Esophagus squamous epithelium (tissue), 5 donors: ENCODE measurements at places on chromosomes 2 and 18.

DNA sequence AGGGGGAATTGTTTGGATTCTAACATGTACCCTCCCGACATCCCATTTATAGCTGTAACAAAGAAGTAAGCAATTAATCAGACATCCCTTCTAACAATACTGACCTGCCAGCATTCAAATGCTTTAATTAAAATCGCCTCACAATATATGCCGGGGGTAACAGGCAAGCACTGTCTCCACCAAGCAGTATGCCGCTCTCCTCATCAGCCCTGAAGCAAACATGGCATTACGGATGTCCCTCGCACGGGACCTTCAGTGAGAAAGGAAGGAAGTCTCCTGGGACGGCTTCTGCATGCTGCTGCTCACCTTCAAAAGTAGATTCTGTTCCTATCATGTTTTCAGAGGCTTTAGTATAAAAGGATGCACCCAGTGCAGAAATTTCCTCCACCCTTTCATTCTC lies 292.7 kb upstream of the POU3F3 start:
- no peak for DNase-seq

- no peak for DNase-seq
Observed at GRCh38 chr18:63887424-63887823, at the start of gene SERPINB2. Gene SERPINB2, plus strand, starts transcription at chr18:63887705. Its CDS starts 3,740 bp downstream, at chr18:63891445.

- DNase-seq: no peak
Observed at GRCh38 chr18:4720518-4720917, 265.4 kb upstream of the DLGAP1 start.

DNA sequence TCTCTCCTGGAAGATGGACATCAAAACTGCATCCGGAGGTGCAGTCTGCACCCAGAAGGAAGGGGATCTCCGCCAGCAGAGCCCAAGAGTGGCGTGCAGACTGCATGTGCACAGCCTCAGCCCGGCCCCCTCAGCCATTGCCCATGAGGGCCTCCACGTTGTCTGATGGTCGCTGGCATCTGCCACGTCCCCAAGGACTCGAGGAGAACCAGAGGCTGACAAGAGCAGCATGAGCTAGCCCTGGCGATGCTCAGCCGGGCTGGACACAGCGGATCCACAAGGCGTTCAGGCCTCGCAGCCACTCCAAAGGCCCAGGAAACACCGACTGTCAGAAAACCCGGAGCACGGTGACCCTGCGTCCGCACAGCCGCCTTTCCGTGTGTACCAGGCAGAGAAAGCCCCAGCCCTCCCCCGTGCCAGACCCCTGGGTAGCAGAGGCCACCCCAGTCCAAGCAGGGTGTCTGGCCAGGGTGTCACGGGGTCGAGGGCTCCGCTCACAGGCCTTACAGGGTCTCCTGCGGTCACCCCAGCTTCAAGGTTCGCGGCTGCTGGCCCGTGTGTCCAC lies 48.3 kb downstream of the SLC66A2 start:
- DNase-seq: no peak

DNA sequence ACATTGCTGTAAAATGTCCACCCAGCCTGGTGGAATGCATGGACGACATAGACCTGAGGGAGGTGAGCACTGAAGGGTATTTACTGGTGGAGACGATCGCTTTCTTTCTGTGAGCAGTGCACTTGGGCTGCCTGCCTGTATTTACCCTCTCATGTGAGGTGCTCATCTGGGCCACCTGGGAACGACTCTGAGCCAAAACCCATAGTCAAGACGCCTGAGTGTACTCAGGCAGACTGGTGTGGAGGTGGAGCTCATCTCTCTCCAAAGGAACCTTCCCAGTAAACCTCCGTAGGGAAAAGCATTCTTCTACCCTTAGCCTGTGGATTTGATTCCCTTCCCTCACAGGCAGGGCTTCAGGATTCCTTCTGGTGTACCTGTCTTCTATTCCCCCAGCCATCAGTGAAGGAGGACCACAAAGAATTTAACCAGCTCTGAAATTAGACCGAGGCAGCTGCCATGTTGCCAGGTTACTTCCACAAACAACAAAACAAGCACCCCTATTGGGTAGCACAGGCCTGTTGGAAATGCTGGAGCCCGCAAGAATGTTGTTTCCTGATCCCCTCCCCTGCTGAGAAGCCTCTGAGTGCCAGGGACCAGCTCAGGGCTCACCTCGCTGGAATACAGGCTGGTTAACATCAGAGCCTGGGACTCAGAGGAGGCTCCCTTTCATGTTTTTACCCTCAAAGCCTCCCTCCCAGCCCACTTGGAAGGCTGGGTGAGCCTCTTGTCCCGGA lies 47.5 kb upstream of the TXNDC2 start:
- no peak for DNase-seq

GRCh38 chr2:229652796-229653195 lies 61.6 kb downstream of the DNER start:
- DNase-seq: no peak

- no peak for DNase-seq
Observed at GRCh38 chr2:30736461-30737325, 70.6 kb downstream of the CAPN13 start.

DNA sequence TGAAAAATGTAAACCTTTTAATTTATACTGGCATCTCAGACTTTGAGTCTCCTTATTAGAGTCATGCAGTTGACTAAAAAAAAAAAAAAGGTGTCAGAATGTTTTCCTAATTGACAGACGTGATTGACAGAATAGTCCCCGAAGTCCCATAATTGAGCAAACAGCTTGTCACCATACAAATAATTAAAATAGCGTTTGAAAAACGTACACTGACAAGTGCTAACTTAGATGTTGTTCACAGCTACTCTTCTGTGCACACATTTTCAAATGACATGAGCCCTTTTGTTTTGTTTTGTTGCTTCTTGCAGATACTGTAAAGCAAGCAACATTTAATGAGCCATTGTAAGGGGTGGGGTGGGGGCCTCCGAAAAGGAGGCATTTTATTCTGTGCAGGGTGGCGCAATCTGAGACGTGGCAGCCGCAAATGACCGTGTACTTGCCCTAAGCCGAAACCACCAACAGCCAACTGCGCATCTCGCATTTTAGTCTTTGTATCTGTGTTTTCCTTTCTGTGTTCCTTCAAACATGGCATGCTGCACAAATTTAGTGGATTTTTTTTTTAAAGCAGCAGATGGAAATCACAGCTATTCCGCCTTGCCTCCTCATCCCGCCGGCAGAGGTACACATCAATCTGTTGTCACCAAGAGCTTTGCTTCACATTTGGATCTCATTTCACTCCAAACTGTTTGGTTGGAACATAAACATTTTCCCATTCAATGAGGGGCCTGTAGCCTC lies 52.4 kb downstream of the LPIN1 start:
- no peak for DNase-seq

- DNase-seq: no peak
Observed at GRCh38 chr2:160353166-160353565, 140.4 kb downstream of the RBMS1 start.

GRCh38 chr18:27985832-27986231 lies 191.1 kb downstream of the CDH2 start:
- no peak for DNase-seq

DNA sequence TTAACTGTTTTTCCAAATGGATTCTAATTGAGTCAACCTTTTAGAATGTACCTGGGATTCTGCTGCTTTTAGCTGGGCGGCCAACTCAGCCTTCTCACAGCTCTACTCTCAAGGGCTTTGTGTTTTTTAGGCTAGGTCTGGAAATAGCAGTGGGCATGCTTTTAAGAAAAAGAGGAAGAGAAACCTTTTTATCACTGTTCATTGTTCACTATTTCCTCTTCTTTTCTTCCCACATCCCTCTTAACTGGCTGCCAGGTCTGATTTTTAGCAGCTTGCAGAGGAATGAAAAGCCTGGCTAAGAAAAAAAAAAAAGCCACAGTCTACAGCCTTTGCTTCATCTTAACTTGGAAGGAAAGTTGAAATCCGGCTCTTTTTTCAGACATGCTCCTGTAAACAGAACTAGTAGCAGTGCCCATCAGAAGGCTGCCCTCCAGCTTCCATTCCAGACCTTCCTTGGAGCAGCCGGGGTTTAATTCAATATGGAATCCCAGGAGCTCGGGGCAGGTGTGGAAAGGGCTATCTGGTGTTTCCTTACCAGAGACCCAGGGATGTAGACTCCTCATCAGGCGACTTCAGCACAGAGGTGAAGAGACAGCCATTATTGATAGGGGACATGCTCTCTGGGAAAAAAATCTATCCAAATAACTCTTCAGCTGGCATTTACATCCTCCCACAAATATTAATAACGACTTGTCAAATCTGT lies 230.7 kb downstream of the MYO3B start:
- no peak for DNase-seq

DNA sequence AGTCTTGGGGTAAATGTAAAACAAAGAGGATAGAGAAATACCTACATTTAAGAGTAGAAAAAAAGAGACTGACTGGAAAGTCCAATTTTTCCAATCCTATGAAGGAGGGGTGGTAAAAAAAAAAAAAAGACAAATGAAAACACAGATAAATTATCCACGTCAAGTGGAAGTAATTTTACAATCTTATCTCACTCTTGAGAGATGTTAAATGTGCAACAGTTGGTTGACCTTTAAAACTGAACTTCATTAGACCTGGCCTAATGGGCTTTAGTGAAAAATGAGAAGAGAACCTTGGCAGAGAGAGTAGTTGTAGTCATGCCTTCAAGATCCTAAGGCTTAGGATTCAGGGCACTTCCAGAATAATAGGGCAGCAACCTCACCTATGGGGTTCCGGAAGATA lies 20.4 kb downstream of the GALNT3 start:
- no peak for DNase-seq

DNA sequence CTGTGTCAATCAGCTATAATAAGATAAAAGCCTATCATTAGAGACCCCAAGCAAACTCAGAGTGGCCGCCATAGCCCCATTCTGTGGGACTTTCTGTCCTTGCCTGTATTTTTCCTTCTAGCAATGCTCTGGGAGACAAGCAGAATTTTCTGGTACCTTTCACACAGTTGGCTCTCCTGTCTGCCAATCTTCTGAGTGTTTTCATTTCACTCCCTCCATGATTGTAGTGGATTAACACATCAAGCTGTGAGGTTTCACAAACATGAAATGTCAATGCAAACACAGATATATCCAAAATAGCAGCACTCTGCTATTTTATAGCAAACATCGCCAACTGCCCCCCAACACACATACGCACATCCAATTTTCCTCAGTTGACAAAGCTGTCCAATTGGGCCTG lies 64.9 kb downstream of the C1D start:
- no peak for DNase-seq

DNA sequence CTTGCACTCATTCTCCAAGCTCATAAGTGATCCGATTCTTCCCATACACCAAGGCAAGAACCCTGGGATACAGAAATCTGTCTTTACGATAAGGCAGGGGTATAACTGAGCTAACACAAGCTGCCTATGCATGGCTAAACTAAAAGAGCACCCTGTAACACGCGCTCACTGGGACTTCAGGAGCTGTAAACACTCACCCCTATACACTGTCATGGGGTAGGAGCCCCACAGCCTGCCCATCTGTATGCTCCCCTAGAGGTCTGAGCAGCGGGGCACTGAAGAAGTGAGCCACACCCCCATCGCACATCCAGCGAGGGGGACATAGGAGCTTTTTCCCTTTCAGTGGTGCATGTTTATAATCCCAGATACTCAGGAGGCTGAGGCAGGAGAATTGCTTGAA lies 46.7 kb downstream of the METTL8 start:
- DNase-seq: no peak

DNA sequence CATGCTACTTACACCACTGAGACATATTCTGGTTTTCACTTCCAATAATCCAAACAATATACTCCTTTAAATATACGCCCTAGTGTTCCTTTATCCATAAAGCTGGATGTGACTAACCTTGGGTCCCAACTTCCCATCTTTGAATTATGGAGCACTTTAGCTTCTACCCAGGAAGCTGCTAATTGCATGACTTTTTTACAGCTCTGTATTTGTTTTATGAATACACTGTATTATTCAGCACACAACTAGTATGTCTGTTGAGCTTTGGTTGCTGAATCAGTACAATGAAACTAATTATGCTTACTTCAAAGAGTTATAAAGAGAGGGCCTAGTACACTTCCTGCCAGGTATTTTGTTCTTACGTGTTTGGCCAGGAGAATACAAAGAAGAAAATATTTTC lies 118.5 kb downstream of the BAZ2B start:
- no peak for DNase-seq

- DNase-seq: no peak
Observed at GRCh38 chr2:120620025-120620793, 115.5 kb upstream of the GLI2 start.

GRCh38 chr2:30349691-30350090 lies 97.4 kb upstream of the LCLAT1 start:
- DNase-seq: no peak

DNA sequence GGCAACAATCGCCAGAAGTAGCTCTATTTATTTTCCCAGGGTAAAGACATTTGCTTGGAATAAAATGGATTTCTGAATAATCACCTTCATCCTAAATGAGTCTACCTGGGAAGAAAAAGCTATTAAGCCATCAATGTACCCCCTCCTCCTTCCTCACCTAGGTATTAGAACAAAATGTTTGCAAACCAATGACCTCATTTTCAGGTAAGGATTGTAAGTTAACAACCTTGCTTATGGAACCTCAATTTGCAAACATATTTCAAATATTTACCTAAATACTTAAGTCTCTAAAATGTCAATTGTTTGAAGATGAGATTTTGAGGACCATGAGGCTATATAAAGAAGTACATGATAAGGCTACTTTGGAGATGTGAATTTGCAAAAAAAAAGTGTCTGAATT lies 43.9 kb downstream of the CAVIN2 start:
- no peak for DNase-seq

- DNase-seq: no peak
Observed at GRCh38 chr2:95059656-95060370, 34.3 kb downstream of the MAL start.

- DNase-seq: no peak
Observed at GRCh38 chr18:9182852-9183399, 46.3 kb downstream of the ANKRD12 start.

GRCh38 chr2:52934920-52935640 lies 832.5 kb upstream of the CHAC2 start:
- no peak for DNase-seq

DNA sequence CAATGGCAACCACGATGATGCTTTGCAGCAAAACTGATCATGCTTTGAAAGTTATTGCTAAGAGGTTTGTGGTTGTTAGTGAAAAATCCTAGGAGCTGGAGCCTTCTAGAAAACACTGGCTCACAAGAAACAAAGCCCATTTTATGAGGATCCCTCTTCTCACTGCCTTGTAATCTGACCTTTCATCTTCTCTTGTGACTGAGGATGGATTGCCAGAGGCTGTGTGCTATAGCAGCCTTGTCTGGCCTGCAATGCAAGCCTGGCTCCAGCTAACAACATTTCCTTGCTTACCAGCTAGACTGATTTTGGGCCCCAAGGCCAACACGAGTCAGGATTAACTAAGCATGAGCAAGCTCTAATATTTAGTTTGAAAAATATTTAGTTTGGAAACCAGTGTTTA lies 13.1 kb downstream of the PIEZO2 start:
- no peak for DNase-seq

- no peak for DNase-seq
Observed at GRCh38 chr18:50862401-50862800, 16.5 kb upstream of the ME2 start.
